Cerebellar cortex (tissue), 1 donor: ENCODE measurements at places on chromosomes 13 and 19.

- no peak for DNase-seq
These were observed 61.1 kb upstream of the TPM4 start for GRCh38 chr19:16014923-16015804.

DNA sequence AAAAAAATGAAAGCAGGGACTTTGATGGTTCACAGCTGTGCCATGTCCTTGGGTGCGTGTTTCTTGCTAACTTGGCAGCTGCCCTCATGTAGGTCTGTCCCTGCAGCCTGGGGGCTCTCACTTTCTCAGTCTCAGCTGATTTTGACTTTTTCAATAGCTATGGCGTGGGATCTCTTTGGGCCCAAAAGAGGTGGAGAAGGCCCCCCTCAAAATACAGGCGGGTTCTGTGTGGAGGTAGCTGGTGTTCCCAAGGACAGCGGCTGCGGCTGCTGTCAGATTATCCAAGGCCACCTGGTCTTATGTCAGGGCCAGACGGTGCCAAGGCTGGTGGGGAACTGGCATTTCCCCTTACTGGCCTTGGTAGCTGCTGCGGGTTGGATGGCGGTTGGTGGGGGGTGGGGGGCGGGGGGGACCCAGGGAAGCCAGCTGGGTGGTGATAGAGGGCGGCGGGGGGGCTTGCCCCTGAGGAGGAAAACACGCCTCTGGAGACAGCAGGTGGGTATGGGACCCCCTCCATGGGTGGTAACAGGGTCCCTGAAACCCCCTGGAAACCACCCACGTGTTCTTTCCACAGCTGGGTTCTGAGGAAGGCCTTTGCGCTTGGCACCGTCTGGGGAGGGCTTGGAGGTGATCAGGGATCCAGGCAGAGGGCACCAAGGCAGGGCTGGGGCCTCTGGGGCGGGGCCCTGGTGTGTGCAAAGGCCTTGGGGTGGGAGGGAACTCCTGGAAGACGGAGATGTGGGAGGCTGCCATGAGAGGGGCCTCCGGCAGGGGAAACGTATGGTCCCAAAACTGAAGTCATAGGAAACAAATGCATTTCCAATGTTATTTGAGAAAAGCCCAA is 4.1 kb downstream of the TIMM13 start:
- DNase-seq, result no peak

DNA sequence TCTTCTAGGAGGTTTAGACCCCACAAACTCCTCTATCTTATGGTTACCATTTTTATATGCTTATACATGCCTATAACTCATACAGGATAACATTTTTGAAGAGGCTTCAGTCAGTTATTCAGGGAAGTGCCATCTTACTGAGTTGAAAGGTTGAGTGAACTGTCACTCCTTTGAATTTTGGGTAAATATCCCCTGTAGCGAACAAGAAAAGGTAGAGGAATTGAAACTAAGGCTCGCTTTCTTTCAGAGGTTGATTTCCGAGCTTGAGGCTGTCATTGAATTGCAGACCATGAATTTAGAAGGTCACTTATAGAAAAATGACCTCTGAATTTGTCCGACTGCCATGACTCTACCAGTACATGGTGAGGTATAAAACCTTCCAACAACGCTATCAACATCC is 35.1 kb downstream of the MICU2 start:
- DNase-seq, result no peak

- no peak for DNase-seq
These were observed 1258.6 kb downstream of the PCDH9 start for GRCh38 chr13:65971541-65971940.

GRCh38 chr13:23377983-23378632 is 55.4 kb downstream of the SACS start:
- DNase-seq, result peak; percentile 18

DNA sequence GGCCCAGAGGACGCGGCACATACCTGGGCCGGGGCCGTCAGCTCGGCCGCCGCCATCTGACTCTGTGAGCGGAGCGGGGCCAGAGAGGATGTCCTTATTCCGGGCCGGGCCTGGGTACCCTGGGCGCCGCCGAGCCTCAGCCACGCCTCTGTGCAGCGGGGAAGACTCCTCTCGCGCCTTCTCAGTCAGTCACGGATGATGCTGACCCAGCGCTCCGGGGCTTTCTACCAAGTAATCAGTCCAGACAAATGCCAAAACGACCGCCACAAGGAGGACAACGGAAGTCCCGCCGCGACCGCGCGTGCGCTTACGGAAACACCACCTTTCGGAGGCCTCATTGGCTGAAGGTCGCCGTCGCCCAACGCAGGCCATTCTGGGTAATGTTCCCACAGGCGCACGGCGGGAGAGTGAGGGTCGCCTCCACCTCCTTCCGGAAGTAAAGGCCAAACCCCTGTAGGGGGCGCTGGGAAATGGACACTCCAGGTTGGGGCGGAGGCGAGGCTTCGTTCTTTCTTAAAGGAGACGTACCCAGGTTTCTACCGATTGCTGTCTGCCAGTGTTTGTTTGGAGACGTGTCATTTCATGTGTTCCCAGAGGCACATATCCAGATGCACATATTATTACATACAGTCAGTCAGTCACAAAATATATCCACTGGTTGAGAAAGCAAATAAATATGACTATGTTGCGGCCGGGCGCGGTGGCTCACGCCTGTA is at the start of gene ZNF256:
Gene ZNF256 (minus strand): TSS at position 288 of the 716 bp plus-strand sequence. CDS start 232 bp downstream, at position 56.
- DNase-seq, result peak; percentile 98

- no peak for DNase-seq
These were observed 87.2 kb upstream of the TNFSF11 start for GRCh38 chr13:42486711-42487198.

DNA sequence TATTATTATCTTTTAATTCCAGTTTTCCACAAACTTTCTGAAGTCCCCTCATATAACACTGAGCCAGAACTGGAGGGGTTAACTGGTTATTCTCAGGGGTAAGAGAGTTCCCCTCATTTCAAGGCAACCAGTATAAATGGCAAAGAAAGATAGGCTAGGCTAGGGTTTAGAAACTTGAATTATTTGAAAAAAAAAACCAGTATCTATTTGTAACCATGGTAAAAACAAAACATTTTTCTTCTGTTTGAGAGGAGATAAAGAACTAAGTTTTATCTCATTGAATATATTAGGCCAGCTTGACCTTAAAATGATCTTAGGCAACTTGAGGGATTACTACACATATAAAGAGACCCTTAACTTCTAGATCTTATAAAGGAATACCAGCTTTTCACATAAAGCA is 19.6 kb downstream of the SUPT20H start:
- DNase-seq, result no peak

GRCh38 chr13:40622761-40623160 is 43.7 kb downstream of the FOXO1 start:
- DNase-seq, result no peak

DNA sequence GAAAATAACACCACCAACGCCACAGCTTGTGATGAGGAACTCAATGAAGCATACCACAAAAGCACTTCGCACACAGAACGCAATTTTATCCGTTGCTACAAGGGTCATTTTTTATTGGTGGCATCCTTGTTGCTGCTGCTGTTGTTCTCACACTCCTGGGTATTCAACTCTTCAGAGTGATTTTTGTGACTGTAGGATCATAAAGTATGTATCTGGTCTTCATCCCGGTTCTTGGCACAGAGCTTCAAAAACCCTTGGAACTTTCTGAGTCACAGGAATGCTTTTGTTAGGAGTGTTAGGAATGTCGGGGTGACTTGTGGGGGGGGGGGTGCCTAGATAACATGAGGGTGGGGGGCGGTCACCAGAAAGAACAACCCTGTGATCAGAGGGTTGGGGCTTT is 108.4 kb downstream of the ZNF557 start:
- DNase-seq, result no peak

GRCh38 chr13:20197361-20197834 is 4.7 kb upstream of the GJB2 start:
- DNase-seq, result peak; percentile 51

GRCh38 chr19:35852029-35852780 is at the start of gene NPHS1:
Gene NPHS1, minus strand, starts transcription at chr19:35852504. Its CDS starts 667 bp downstream, at chr19:35851837.
- DNase-seq, result no peak

DNA sequence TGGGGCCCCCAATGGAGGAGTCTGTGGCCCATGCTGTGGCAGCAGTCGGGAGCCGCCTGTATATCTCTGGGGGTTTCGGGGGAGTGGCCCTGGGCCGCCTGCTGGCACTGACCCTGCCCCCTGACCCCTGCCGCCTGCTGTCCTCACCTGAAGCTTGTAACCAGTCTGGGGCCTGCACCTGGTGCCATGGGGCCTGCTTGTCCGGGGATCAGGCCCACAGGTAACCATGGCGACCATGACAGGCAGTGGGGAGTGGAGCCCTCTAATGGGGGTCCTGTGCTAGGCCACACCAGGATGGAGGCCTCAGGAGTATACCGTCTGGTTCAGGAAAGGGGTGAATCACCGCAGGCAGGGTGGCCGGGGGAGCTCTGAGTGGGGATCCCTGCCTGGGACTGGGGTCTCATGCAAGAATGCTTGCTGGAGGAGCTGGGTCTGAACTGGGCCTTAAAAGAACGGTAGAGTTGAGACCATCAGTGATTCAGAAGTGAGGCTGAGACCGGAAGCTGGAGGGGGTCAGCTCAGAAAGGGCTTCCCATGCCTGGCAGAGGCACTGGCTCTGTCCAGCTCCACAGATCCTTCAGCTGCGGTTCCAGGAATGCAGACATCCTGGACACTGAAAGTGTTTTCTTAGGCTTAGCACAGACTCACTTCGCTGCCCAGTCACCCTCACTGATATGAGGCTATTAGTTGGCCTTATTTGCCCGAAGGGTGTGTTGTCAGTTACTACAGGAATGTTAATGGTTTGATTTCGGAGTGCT is 29.1 kb downstream of the CNFN start:
- DNase-seq, result no peak

GRCh38 chr13:109654341-109655205 is 131.8 kb downstream of the IRS2 start:
- no peak for DNase-seq

- DNase-seq, result no peak
These were observed 3.7 kb upstream of the GP6 start for GRCh38 chr19:55041627-55042343.

DNA sequence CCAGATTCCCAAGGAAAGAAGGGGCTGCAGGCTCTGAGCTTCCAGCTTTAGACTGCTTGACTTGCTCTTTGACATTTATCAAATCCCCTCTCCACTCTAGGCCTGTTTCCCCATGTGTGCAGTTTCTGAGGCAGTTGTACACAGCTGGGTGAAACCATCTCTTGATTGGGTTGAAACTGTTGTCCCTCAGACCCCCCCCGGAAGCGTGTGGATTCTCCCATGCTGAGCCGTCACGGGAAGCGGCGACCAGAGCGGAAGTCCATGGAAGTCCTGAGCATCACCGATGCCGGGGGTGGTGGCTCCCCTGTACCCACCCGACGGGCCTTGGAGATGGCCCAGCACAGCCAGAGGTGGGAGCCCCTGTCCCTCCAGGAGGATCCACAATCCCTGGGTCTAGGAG is 19.7 kb downstream of the BRSK1 start:
- DNase-seq, result no peak

GRCh38 chr13:97879646-97880310 is 73.7 kb upstream of the IPO5 start:
- no peak for DNase-seq

GRCh38 chr13:48573213-48574007 is 40.5 kb upstream of the RCBTB2 start:
- no peak for DNase-seq

DNA sequence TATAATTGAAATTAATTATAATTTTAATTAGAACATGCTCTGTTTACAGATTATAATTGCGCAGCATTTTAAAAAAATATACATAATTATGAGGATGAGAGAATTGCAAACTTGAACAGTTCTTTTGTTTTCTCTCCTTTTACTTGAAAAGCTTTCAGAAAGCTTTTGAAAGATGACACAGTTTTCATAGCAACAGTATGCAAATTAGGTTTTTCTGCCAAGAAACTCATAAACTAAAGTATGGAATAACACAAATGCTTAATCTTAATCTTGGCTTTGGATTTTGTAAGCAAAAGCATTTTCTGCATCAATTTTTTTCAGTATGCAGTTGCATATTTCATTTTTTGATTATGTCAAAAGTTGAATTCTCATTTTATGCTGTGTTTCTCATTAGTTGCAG is 32.8 kb upstream of the AKAP11 start:
- DNase-seq, result no peak

DNA sequence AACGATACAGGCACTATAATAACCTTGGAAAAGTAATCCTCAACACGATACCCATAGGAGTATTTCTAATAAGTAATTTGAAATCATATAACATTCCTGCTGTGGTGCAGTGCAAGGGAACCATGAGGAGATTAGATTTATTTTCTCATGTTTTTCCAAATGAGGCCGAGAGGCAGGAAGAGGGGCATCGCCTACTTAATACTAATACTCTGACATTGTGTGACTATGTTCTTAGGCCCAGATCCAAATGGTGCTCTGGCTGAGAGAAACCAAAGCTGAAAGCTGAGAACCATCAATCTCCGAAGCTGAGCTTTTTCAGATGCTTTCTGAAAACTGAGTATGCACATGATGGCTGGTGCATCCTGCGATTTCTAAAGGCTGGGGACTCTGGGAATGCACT is 248.0 kb upstream of the MAB21L1 start:
- no peak for DNase-seq

DNA sequence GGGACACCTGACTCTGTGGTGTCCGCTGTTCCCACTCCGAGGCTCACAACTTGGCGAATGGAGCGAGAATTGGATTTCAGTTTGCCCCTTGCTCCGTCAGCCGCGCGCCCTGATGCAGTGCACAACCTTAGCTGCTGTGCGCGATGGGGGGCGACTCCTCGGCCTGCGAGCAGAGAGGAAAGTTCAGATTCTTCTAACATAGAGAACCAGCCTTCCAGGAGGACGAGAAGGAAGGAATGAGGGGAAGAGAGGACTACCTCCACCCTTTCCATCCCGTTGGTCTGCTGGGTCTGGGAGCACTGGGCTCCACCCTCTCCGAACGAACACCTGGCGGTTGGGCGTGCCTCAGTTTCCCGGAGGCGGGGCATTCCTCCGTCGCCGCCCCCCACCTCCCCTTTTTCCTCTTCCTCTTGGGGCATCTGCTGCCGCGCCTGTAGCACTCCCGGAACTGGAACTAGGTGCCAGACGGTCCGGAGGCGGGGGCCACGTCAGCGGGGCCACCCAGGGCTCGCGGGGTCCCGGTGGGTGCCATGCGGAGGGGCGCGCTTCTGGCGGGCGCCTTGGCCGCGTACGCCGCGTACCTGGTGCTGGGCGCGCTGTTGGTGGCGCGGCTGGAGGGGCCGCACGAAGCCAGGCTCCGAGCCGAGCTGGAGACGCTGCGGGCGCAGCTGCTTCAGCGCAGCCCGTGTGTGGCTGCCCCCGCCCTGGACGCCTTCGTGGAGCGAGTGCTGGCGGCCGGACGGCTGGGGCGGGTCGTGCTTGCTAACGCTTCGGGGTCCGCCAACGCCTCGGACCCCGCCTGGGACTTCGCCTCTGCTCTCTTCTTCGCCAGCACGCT is at the start of gene KCNK6:
Gene KCNK6 (plus strand): TSS at position 425 of the 838 bp plus-strand sequence. CDS start 106 bp downstream, at position 531.
- no peak for DNase-seq

GRCh38 chr13:38674208-38674607 is 12.7 kb upstream of the FREM2 start:
- no peak for DNase-seq

DNA sequence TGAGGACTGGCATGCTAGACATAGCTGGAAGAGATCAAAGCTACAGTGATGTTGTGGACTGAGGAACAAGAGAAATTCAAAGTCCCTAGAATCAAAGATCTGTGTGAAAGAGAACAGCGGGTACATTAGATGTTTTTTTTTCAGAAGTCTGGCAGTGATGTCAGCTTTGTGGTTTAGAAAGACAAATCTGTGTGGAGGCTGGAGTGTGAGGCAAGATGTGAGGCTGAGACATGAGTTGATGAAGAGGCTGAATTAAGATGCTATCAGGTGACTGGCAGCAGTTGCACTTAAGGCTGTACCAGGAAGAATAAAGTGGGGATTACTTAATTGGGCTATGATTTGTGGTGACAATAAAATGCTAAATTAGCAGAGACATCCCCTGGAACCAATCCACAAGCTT is 46.5 kb downstream of the DNAJC3 start:
- DNase-seq, result no peak
